Fibroblast of the aortic adventitia (primary cell): ENCODE measurements at places on chromosomes 13 and 19. TPM values are rescaled to one million over a fixed set of nuclear protein-coding genes. Genes with fewer than 3 reads are reported as not detected.

GRCh38 chr13:106118996-106119395 lies 416.5 kb downstream of the EFNB2 start:
- no peak for DNase-seq

DNA sequence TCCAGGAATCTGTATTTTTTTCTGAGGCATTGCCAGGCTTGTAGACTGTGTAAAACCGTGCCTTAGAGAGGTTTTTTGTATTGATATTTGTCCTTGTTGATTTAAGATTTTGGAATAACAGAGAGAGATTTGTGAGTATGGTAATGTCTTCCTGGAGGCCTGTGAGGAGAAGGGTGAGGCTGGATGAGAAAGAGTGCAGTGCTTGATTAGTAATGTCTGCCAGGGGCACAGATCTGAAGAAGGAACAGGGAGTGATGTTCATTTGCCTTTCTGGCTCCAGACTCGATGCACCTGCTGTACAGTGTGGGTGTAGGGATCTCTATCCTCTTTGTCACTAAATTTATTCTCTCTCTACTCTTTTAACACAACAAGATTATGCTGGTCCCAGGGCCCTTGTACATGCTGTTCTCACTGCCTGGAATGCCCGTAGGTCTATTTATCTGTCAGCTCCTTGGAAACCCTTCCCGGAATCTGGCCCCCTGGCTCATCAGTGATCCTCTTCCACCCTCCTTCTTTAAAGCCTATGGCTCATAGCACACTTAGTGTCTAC lies 4.2 kb downstream of the FIZ1 start:
- DNase-seq = no peak

DNA sequence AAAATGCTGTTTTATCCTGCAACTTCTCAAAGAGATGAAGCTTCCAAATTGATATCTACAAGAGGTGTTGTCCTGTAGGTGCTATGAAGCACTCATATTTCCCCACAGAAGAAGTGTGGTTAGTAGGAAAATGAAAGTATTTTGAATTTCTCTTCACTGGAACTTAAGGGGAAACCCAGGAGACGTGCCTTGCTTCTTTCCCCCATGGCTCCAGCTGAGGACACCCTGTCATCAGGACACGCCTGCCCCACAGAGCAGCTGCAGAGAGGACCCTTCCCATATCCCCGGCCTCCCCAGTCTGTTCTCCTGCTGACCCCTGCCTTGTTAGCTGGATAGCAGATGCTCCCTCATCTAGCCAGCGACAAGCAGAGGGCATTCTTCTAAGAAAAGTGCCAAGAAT lies 371.3 kb downstream of the COG6 start:
- DNase-seq = no peak

GRCh38 chr13:93307651-93308050 lies 81.0 kb downstream of the GPC6 start:
- DNase-seq = no peak

- DNase-seq = no peak
These were observed 249.5 kb upstream of the SLC10A2 start for GRCh38 chr13:103315711-103316110.

DNA sequence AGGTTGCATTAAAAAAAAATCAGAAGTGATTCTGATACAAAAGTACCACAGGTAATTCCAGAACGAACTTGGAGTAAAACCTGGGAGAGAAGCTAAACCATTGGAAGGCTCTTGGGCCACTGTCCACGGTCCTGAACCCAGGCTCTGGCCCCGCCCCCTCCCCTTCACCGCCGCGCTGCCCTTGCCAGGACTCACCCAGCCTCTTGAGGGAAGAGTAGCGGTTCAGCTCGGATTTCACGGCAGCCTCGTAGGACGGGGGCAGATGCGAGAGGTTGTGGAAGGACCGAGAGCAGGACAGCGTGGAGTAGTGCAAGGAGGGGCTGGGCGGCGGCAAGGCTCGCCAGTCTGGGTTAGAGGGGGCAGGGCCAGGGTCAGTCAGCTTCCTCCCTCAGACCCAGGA lies 5.7 kb downstream of the SHISA7 start:
- peak; percentile 63 for DNase-seq

GRCh38 chr13:113943821-113944565 lies 29.9 kb downstream of the C13orf46 start:
- no peak for DNase-seq

- DNase-seq = peak; percentile 12
These were observed 53.0 kb downstream of the DPY19L3 start for GRCh38 chr19:32458500-32459123.

DNA sequence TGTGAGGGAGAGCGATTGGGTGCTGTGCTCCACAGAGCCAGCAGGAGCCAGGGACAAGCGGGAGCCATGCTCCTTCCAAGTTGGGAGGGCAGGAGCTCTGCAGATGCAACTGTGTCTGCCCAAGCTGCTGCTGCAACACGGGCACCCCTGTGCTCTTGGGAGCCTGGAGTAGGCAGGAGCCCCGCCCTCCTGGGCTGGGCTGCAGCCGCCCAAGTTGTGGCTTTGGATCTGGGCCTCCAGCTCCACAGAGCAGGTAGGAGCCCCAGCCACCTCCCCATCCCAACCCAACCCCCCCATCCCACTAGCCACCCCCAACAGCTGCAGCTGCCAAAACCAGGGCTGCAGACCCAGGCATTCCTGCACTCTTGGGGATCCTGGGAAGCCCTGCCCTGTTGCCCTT lies 39.9 kb upstream of the FLT1 start:
- no peak for DNase-seq

DNA sequence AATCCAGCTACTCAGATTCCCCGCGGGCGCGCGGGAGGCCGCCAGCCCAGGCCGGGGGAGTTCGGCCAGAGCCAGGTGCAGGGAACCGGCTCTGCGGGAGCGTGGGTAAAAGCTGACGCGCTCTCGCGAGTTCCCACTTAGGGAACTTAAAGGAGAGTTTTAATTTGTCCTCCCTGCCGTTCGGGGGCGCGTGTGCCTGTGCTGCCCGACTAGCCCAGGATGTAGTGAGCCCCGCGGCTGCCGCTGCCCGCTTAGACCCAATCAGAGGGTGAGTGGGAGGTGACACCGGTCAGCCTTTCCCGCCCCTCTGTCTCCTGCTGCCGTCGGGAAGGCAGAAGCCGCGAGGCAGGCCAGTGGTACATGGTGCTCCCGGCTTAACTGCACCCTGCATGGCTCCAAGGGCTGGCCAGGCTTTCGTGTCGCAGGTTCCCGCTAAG lies 36.0 kb upstream of the NEK3 start:
- peak; percentile 72 for DNase-seq

- DNase-seq = no peak
These were observed 168.3 kb upstream of the SPRY2 start for GRCh38 chr13:80509264-80509663.

GRCh38 chr13:22505489-22505888 lies 675.3 kb upstream of the SGCG start:
- DNase-seq = peak; percentile 7

DNA sequence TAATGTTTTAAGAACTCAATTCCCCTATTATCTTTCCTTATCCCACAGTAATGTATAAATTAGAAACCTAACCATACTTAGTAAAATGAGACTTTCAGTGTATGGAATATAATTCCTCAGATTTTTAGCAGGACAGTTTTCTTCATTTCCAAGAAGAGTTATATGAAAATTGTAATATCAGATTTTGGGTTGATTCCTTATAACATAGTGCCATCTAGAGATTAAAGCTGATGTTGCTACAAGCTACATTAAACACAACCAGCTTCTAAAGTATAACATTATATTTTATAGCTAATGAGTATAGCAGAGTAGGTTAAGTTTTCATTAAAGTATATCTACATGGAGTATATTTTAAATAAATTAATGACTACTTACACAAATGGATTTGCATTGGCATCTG lies 99.7 kb upstream of the MIR17HG start:
- DNase-seq = no peak

GRCh38 chr13:40271931-40272775 lies 394.3 kb downstream of the FOXO1 start:
- peak; percentile 97 for DNase-seq

- DNase-seq = no peak
These were observed 42.2 kb downstream of the CCNE1 start for GRCh38 chr19:29854033-29854432.

Gene APLP1
- total RNA-seq = 4.1 and 8.6 TPM in 2 replicates

Gene UNC13A
- 0.27 and 0.49 TPM in 2 replicates for total RNA-seq

Gene ZNF221
- 4.9 and 8.7 TPM in 2 replicates for total RNA-seq

Gene SLC8A2
- total RNA-seq = not detected in 2 replicates

Gene ZNF77
- 5.5 and 7.8 TPM in 2 replicates for total RNA-seq
